ENCODE measurements at places on chromosomes 16 and 17.

GRCh38 chr17:17420082-17420481 lies 56.7 kb upstream of the MED9 start:
- DNase-seq, result no peak

- no peak for DNase-seq
These were observed 585 bp upstream of the KRT36 start for GRCh38 chr17:41490000-41490990.

DNA sequence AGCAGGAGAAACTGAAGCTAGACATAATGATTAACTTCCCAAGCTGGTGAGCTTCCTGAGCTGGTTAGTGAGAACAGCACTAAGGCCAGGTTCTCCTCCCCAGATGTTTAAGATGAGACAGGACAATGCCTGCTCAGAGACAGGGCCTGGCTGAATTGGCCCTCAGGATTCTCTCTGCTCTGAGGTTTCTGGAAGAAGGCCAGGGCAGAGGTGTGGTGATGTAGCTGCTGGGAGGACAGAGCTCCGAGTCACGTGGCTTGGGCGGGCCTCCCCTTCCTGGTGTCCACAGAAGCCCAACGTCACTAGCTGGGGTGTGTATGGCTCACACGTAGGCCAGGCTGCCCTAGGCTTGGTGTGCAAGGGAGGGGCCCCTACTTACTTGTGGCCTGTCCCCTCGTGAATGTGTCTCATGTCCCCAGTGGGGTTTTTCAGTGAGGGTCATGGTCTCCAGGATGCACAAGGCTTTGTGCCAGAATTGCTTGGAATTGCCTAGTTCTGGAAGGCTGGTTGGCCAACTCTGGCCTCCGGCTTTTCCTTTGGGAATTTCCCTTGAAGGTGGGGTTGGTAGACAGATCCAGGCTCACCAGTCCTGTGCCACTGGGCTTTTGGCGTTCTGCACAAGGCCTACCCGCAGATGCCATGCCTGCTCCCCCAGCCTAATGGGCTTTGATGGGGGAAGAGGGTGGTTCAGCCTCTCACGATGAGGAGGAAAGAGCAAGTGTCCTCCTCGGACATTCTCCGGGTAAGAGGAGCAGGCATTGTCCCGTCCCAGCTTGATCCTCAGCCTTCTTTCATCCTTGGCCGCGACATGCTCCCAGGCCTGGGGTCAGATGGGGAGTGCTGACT lies 3.4 kb downstream of the NOD2 start:
- DNase-seq, result no peak

- DNase-seq, result no peak
These were observed 27.8 kb downstream of the CCL4 start for GRCh38 chr17:36131421-36131820.
